Cardiac ventricle fibroblast (primary cell): ENCODE measurements at places on chromosomes 6 and 20. TPM values are rescaled to one million over a fixed set of nuclear protein-coding genes. Genes with fewer than 3 reads are reported as not detected.

PLCB4 gene
- total RNA-seq: 0.12 and 0.29 TPM in 2 replicates

GJA10 gene
- not detected in 2 replicates for total RNA-seq

PPP1R3G gene
- 2.6 and 3.0 TPM in 2 replicates for total RNA-seq

LAMA2 gene
- total RNA-seq: 550 and 573 TPM in 2 replicates

TRIM31 gene
- not detected in 2 replicates for total RNA-seq

FNDC1 gene
- total RNA-seq: 1.7 TPM in 2 replicates

PTPRT gene
- 0.05 TPM in 1 of 2 replicates, not detected in the other for total RNA-seq

TNFAIP3 gene
- total RNA-seq: 4.7 and 7.6 TPM in 2 replicates

C20orf202 gene
- not detected in 2 replicates for total RNA-seq

MRPS26 gene
- total RNA-seq: 31.5 and 37.0 TPM in 2 replicates

C20orf141 gene
- 1.2 TPM in 1 of 2 replicates, not detected in the other for total RNA-seq

LINC00237 gene
- not detected in 2 replicates for total RNA-seq

CTAGE9 gene
- total RNA-seq: not detected in 2 replicates

APOM gene
- total RNA-seq: 2.0 and 2.3 TPM in 2 replicates

EEF1A1 gene
- 11,816 and 12,198 TPM in 2 replicates for total RNA-seq

DNAH8 gene
- total RNA-seq: not detected in 2 replicates

ARMH2 gene
- not detected in 2 replicates for total RNA-seq

MYB gene
- total RNA-seq: not detected in 2 replicates

RNF144B gene
- total RNA-seq: 0.56 and 0.64 TPM in 2 replicates

CRISP2 gene
- not detected in 2 replicates for total RNA-seq

NKAPL gene
- total RNA-seq: 1.1 and 2.1 TPM in 2 replicates

UNC5CL gene
- not detected in 2 replicates for total RNA-seq

TSPO2 gene
- not detected in 2 replicates for total RNA-seq

PCSK2 gene
- not detected in 2 replicates for total RNA-seq

GABRR2 gene
- total RNA-seq: not detected in 2 replicates

DEFB118 gene
- total RNA-seq: not detected in 2 replicates

BPIFA3 gene
- total RNA-seq: not detected in 2 replicates

YTHDF1 gene
- 20.0 and 24.5 TPM in 2 replicates for total RNA-seq

TGM3 gene
- not detected in 2 replicates for total RNA-seq
